Astrocyte of the hippocampus (primary cell): ENCODE measurements at places on chromosomes 6 and 20.
A peak's percentile ranks its signal among the peaks of the same experiment; 100 is the strongest.

DNA sequence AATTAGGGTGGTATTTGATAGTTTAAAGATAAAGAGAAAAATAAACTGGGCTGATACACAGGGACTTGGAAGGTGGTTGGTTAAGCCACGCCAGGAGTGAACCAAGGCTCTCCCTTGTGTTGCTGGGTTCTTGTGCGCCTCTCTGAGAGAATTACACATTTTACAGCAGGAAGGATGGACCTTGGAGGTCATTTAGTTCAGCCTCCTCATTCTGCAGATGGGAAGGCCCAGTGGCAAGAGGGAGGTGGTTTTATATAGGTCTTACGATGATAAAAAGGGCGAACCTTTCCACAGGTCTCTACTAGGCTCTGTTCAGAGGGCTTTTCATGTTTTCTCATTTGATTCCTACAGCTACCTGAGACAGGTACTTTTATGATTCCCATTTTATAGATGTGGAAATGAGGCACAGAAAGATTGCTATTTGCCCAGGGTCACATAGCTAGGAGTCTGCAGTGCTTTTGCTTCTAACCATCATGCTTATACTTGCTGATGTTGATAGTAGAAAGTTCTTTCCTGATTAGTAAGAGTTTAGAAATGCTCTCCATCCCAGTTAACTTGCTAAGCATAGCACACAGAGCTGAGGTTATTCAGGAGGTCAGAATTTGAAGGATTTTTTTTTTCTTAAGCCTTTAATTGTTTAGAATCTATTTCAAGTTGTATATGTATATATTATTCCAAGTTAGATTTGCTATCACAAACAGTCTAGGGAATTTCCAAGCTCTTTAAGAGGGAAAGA lies 12.8 kb downstream of the HIVEP1 start:
- DNase-seq: peak; percentile 58

- no peak for DNase-seq
These were observed 8.3 kb upstream of the MRPS18A start for GRCh38 chr6:43695967-43696291.

GRCh38 chr6:155187994-155188706 lies 75.7 kb upstream of the CLDN20 start:
- peak; percentile 34 for DNase-seq

GRCh38 chr6:11040134-11040533 lies 4.0 kb downstream of the ELOVL2 start:
- no peak for DNase-seq

DNA sequence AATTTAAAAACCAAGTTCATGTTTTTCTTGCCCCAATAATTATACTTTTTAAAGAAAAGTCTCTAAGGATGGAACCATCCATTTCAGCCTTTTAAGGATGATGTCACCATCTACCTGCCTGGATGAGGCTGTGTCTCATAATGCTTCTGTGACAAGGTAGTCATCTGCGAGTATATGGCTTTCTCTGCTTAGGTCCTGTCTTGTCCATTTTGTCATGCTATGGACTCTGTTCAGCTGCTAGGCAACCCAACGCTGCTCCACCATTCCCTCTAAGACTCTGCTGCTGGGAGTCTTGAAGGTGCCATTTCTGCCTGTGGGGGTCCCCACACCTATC lies 459.8 kb upstream of the RUNX2 start:
- no peak for DNase-seq
